Stimulated activated CD4-positive, alpha-beta T cell treated with anti-CD3 and anti-CD28 coated beads, TNF-alpha, amount 100 ng/mL, for 1 hour (primary cell): ENCODE measurements at places on chromosomes 7 and 10.

DNA sequence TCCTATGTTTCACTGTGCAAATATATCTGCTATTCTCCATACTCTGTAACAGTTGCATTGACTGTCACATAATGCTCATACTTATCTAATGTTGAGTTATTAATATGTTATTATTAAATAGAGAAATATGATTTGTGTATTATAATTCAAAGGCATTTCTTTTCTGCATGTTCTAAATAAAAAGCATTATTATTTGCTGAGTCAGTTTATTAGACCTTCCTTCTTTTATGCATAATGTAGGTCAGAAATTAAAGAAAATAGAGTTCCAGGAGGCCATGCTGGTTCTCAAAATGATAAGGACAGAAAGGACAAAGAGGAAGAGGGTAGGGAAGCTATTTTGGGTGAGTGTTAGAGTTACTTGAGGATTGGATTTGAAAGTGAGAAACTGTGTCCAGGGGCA is 50.7 kb downstream of the CYP2C9 start:
- no peak for DNase-seq

DNA sequence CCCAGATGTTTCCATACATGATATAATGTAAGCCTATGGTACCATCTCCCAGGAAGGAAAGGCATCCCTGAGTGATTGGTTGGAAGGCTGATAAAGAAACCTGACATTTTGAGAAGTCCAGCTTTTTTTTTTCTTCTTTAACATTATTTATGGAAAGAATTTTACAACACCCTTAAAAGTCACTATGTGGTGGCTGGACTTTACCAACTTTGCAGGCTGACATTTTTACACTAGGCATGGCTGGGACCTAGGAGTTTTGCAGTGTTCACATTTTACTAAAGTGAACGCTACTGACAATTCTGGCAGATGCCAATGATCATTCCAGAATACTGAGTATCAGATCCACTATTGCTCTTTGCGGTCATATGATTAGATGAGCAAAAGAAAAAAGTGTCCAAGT is 239.9 kb downstream of the GLI3 start:
- DNase-seq, result no peak

- no peak for DNase-seq
These were observed 18.3 kb downstream of the GOT1 start for GRCh38 chr10:99412099-99412498.

GRCh38 chr7:778271-778967 is 51.3 kb upstream of the PRKAR1B start:
- no peak for DNase-seq

DNA sequence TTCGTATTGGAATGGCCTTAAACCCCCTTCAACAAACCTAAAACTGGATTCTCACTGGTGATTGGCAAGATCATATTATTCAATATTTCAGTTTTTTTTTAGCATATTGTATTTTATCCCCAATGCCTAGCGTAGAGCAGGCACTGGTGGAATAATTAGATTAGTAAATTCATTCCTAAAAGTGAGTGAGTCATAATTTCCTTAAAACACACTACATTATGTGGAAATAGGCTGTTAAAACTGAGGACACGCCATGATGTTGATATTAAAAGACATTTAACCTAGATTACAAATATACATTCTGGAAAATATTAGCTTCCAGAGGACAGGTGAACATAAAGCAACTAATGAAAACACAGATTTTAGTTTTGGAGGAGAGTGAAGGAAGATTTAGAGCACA is 463.9 kb downstream of the PARD3 start:
- DNase-seq, result no peak

DNA sequence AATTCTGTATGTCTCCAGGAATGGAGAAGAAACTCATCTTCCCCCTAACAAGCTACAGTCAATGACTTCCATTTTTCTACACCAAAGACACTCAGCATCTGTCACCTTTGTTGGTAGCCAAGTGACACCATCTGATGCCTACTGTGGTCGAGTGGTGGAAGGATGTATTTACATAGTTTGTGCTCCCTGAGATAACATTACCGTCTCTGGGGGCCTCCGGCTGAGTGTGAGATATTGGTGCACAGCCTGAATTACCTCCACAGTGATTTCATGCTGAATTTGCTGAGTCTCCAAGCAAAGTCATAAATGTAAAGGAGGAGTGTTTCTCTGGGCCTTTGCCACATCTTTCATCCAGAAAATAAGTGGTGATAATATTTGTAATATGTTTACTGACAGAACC is 114.0 kb downstream of the GRID1 start:
- DNase-seq, result no peak

DNA sequence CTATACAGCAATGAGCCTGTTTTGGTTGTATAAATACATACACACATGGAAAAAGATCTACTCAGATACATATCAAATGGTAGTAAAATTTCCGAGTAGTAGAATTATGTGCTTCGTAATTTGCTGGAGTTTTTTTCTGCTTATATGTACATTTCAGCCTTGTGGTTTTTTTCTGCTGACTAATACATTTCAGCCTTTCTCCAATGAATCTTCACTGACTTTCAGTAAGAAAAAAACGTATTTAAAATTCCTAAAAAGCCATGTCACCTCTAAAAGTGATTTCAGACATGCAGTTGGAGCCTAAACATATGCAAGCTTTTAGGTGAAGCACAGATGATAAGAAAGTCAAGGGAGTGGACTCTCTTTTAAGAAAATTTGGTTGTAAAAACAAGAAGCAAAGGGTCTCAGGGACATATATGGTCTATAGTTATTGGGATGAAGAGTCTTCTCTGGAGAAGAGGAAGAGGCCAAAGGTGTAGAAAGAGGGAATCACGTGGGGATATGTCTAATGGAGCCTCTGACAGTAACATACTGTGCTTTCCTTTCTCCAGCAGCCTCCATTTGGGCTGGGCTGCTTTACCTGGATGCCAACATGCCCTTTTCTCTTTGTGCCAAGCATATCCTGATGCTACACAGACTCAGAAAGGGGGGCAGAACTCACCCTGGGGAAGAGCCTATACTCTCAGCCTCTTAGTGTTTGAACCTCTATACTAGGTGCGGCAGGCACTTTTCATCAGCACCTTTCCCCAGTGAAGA is 2.4 kb downstream of the AMPH start:
- no peak for DNase-seq

- DNase-seq, result no peak
These were observed 22.8 kb downstream of the SLC25A40 start for GRCh38 chr7:87853237-87853864.

DNA sequence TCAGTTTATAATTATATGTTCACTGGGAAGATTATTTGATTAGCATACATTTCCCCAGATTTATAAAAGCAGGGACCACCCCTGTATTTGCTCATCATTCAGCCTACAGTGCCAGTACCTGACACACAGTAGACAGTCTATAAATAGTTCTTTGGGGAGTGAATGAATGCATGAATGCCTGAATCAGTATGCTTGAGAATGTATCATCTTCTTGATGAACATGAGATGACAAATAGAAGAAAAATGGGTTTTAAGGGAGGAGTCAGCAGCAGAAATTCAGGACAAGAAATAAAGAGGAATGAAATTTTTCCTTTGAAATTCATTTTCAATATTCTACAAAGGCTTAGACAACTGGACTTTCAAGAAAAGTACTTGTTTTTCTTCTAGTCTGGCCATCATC is 295.8 kb upstream of the LRRTM3 start:
- no peak for DNase-seq

GRCh38 chr7:29565982-29566746 is 2.5 kb downstream of the PRR15 start:
- DNase-seq, result no peak

- DNase-seq, result no peak
These were observed 89.7 kb downstream of the HIPK2 start for GRCh38 chr7:139687980-139688632.

- DNase-seq, result no peak
These were observed 128.1 kb downstream of the JMJD1C start for GRCh38 chr10:63337455-63338251.

- no peak for DNase-seq
These were observed 89.5 kb upstream of the ZNF438 start for GRCh38 chr10:31120961-31121685.

GRCh38 chr7:106658316-106659165 is 2.4 kb downstream of the CCDC71L start:
- DNase-seq, result no peak

- DNase-seq, result no peak
These were observed 169.0 kb upstream of the TMEM229A start for GRCh38 chr7:124201768-124202349.

GRCh38 chr7:68862261-68862660 is 736.0 kb upstream of the AUTS2 start:
- no peak for DNase-seq

DNA sequence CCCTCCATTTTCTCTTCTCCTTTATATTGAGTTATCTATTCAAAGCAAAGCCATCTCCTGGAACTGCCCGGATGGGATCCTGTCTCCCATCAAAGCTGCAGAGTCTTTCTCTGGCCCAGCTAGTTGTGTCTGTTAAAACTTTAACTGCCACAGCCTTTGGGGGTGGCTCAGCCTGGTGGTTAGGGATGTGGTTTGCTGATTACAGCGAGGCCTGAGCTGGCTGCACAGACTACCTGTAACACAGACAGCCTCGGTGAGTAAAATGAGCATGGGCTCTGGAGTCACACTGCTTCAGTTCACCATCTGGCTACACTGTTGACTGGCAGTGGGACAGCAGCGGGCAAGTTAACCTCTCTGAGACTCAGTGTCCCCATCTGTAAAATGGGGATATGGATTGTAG is 18.4 kb upstream of the HABP2 start:
- DNase-seq, result no peak

GRCh38 chr7:31805209-31805818 is 118.3 kb downstream of the PPP1R17 start:
- DNase-seq, result no peak

DNA sequence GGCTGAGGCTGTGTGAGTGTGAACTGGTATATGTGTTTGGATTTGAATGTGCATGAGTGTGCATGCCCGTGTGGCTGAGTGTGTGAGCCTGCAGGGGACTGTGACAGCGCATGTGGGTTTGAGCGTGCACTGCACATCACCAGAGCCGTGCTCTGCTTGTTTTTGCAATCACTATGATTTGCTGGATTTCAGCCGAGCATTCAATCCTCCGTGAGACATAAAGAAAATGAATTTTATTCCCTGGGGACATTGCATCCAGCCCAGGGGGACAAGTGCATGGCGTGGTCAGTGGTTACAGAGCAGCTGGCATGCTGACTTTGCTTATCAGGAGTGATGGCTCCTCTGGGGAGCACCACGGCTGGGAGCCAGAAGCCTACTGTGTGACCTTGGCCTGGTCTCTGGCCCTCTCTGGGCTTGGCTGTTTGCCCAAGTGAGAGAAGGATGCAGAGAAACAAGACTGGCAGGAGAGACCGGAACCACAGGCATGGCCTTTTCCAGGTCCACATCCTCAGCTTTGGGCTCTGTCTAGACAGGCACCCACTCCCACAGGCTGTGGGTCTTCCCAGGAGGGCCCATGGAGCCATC is 160.2 kb upstream of the UNC5B start:
- no peak for DNase-seq

- no peak for DNase-seq
These were observed 182.0 kb upstream of the PHYHIPL start for GRCh38 chr10:58994226-58995057.

DNA sequence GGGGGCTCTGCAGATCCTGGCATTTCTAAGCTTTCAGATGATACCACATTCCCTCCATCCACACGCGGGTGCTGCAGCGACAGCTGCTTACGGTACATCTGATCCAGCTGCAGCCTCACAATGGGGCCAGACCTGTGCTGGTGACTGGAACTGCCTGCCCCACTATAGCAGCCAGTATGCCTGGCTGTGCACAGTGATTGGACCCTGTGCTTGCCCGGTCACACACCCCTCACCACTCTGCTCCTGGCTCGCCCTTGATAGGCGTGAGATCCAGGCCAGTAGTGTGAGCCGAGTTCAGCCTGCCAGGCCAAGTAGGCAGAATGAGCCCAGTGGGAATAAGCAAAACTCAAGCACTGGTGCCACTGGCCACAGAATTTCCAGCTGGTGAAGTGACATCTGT is 164.8 kb downstream of the NRBF2 start:
- no peak for DNase-seq

DNA sequence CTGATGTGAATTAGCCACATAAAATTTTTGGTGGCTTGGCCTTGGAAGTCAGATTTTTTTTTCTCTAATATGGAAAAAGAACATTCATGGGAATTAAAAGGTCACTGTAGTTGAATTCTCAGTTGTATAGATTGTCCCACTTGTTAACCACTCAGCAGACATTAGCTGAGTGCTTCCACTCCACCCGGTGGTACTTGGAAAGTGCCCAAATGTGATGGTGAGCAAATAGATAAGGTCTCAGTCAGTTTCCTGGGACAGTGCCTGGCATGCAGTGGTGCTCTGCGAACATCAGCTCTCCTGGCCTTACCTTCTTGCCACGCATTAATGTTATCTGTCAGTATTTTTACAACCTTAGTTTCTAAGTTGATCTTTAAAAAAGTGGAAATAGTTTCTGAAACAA is 1.4 kb downstream of the ATP5F1C start:
- no peak for DNase-seq

- no peak for DNase-seq
These were observed 48.0 kb downstream of the PLPP4 start for GRCh38 chr10:120505056-120505455.

DNA sequence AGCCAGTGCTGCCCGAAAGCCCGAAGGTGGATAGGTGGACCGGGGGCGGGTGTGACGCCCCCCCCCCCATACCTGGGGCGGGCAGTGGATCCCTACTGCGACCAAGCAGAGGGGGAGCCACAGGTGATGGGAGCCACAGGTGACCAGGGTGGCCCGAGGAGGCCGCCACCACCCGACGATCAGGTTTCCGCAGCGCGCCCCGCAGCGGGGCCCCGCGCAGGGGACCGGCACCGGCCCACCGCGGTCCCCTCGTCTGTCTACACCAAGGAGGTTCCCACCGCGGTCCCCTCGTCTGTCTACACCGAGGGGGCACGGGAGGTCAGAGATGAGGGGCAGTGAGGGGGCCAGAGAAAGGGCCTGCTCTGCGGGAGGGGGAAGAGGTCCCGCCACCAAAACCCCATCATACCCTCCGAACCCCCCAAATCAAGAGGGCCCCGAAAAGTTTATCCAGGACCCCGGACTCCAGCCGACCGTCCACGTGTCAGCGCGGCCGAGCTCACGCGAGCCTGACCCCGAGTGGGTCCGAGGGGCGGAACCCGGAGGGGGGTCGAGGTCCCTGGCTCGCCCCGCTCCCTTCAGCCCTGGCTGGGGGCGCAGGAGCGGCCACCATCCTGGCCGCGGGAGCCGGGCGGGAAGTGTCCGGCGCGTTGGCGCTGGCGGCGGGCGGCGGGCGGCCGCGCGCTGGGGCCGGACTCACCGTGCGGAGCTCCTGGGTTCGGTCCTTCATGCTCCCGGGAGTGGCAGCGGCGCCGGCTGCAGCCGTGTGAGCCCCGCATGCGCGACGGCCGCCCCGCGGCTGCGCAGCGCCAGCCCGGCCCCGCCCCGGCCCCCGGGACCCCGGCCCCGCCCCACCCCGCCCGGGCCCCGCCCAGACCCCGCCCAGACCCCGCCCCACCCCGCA is at the start of gene STX1A:
STX1A (minus strand) TSS at position 765 of the 901 bp plus-strand sequence; CDS start at position 727, 38 bp downstream.
- peak; percentile 63 for DNase-seq

- DNase-seq, result no peak
These were observed 3.5 kb upstream of the GNB2 start for GRCh38 chr7:100670074-100670473.

DNA sequence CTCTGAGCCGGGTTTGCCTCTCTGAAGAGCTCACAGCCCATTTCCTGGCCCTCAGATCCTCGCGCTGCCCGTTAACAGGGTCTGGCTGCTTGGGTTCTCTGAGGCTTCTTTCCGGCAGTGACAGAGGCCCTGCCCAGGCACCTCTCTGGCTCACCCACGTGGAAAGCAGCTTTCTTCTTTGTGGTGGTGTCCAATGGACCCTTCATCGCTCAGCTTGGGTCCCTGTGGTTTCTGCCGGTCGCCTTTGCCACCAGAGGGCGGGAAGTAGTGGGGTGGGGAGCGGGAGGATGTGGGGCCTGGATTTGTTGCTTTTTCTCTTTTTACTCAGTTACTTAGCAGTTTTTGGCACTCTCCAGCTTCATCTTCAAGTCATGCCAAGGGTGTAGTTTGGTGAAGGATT is 15.6 kb upstream of the JAKMIP3 start:
- no peak for DNase-seq
